ENCODE measurements at places on chromosomes 12 and 14.

- DNase-seq, result no peak
Measured at GRCh38 chr12:7197841-7198240, 8.4 kb downstream of the PEX5 start.

DNA sequence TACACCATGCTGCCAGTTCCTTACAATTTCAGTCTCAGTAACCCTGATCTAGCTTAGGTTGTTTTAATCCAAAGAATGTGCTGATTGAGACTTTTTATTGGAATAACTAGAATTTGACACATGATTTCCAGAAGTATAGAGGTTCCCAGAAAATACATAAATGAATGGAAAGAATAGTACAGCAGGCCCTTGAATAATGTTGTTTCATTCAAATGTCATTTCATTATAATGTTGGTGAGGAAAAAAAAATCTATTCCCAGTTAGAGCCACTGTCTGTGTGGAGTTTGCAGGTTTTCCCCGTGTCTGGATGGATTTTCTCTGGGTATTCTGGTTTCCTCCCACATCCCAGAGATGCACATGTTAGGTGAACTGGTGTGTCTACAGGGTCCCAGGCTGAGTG, 273.5 kb upstream of the GARIN6 start:
- DNase-seq, result no peak

DNA sequence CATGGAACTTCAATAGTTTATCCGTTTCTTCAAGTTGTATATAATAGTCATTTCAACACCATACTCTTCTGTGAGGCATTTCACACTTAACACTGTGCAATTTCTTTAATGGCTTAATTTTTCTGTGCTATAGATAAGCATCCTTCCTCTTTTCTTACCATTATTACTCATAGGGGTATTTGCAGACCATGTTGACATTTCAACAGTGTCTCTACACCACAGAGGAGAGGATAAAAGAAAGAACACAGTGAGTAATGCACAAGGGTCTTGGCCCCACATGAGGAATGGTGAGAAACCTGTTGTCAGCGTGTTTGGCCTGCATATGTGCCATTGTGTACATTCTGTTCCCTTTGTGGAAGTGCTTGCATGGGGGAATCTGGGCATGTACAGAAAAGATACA, 421.5 kb upstream of the MDGA2 start:
- DNase-seq, result no peak

DNA sequence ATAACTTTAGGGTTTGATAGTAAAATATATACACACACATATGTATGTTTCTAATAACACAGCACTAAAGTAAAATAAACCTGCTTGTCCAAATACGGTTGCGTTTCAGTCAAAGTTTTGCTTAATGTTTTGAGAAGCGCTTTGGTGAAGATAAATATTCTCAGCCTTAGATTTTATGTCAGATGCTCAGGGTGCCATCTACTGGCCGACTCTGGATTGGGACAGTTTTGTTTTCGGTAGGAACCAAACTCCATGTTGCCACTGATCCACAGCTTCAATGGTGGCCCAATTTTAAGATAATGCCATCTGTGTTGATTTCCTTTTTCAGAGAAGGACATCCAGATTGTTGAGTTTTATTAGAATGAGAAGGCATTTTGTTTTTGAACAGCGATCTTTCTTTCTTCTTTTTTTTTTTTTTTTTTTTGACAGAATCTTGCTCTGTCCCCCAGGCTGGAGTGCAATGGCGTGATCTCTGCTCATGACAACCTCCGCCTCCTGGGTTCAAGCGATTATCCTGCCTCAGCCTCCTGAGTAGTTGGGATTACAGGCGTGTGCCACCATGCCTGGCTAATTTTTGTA, 43.1 kb downstream of the LLPH start:
- DNase-seq, result peak; percentile 33

DNA sequence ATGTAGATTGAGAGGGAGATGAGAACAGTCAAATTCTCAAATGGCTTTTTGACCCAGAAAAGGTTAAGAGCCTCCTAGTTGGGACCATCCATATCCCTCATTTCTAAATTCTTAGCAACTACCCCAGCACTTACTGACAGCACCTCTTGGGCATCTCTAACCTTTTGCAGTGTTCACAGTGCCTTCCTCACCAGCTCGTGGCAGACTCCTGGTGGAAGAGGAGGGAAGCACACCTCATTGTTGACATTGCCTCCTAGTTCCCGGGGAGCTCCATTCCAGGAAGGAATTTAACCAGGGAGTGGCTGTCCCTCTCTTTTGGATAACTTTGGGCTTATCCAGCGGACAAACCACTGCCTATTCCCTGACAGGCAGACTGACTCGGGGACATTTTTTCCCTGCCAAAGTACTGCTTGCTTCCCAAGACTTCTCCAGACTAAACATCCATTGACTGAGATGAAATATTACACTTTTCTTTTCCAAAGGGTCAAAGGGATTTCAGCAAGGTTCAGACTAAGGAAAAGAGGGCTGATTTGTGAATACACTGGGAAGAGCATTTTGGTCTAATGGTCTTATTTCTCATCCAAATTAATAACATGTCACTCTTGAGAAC, 9.0 kb upstream of the OR6J1 start:
- peak; percentile 55 for DNase-seq

- no peak for DNase-seq
Measured at GRCh38 chr12:26069796-26070195, 55.0 kb downstream of the BHLHE41 start.

DNA sequence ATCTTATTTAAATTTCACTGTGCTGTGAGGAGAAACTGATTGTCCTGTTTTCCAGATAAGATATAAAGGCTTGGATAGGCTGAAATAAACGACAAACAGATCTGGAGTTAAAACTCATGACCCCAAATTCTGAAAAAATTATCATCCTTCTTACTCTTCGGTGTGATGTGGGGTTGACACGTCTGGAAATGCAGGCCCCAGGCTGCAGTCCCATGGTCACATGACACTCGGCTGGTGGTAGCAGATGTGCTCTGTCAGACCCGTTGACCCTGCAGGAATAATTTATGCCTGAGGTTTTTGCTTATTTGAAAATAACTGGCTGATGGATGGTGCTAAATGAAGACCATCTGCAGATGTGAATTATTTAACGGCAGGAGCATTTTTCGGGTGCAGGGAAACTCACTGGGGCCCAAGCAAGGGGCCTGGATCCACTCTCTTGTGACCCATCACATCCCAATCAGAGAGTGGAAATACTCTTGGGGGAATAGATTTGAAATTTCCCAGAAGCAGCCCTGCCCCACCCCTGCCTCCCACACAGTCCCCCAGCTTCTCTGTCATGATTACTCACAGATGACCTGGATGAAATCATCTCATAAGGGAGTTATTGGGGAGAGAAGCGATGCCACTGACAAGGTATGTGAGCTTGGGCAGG, 47.7 kb upstream of the CMKLR1 start:
- no peak for DNase-seq

GRCh38 chr12:223841-224240, 9.9 kb upstream of the SLC6A12 start:
- DNase-seq, result no peak

GRCh38 chr14:79568594-79568993, 642.7 kb downstream of the DIO2 start:
- DNase-seq, result no peak

- DNase-seq, result peak; percentile 41
Measured at GRCh38 chr14:50335389-50335788, 23.3 kb downstream of the DMAC2L start.

- no peak for DNase-seq
Measured at GRCh38 chr14:38197001-38197783, 10.5 kb upstream of the SSTR1 start.

DNA sequence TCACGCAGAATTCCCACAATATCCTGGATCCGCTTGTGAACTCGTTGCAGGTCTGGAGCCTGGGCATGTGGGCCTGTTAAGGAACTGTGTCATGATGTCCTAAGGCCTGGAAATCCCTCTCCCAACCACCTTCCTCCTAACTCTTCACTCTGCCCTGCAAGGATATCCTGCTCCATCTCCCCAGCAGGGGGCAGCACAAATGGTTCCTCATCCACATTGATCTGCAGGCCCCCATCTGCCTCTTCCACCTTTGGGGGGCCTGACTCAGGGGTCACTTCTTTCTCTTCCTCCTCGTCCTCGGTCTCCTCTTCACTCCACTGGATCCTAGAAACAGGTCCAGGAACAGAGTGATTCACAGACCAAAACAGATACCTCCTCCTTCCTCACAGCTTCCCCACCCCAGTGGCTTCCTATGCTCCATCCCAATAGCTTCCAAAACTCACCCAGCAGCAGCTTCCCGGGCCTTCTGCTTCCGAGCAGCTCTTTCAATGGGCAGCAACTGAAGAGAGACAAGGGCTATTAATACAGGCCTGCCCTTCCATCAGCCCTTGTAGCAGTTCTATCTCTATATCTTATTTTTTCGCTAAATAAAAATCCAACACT, 4.5 kb downstream of the NOP2 start:
- DNase-seq, result peak; percentile 26
